ENCODE measurements at places on chromosomes 11 and 22.

DNA sequence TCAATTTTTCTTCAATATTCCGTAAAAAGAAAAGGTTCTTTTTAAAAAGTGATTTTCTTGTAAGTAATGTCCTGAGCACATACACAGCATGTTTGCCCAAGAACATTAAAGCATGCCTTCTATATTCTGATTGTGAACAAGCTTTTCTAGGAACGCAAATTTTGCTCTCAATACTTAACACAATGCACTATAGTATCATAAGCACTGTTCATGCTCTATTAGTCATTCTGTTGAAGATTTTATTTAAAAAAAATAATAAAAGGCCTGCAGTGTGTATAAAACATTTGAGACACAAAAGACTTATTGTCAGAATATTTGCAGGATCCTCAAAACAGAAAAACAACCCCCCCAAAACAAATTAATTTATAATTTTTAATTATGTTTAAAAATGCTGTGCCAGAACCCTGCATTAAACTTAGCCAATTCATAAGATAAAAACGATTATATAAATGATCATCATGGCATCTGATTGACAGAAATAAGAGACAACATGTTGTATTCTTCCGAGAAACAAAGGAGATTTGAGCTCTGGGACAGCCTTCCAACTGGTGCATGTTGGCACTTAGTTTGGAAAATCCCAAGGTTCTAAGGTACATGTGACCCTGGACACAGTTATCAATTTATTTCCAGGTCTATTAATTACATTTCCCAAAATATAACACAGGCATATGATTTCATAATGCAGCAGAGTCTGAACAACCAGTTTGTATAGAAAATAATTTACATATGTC is 13.1 kb downstream of the MTMR2 start:
- no peak for DNase-seq

DNA sequence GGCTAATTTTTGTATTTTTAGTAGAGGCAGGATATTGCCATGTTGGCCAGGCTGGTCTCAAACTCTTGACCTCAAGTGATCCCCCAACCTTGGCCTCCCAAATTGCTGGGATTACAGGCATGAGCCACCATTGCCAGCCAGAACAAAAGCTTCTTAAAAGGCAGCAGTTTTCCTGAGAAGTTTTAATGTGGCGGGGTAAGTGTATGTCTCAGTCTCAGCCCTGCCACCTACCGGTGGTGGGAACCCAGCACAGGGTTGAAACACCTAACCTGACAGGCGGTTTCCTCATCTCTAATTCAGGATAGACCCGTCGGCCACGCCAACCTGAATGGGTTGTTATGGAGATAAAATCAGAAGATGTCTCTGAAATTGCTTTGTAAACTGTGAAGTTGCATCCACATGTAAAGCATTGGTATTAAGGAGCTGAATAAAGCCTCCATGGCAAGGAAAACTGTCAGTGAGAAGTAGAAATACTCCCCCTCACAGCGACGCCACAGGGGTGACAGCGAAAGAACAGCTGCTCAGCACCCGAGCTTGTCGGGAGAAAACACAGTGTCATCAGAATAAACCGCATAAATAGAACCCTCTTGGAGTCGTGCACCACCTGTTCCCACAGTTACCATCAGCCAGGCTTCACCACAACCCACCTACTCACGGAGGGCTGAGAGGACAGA is 165.9 kb upstream of the NCAM1 start:
- no peak for DNase-seq

DNA sequence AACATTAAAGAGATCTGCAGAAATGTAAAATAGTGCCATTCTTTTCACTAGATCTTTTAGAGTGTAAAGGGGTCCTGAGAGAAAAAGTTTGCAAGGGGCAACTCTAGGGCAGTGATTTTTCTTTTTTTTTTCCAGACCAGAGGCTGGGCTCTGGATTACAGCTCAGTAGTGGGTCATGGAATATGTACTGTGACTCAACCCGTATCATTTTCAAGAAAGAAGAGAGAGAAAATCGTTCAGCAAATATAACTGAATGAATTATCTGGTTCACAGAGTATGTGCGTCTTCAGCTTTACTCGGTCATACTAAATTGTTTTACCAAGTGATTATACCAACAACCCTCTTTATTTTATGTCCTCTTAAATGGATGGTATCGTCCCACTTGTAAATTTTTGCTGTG is 3.8 kb downstream of the CEP57 start:
- DNase-seq, result no peak

- peak; percentile 87 for DNase-seq
Observed at GRCh38 chr22:43263645-43264514, 76.9 kb upstream of the TTLL12 start.

GRCh38 chr11:763073-763463 is 14.2 kb downstream of the GATD1 start:
- no peak for DNase-seq

DNA sequence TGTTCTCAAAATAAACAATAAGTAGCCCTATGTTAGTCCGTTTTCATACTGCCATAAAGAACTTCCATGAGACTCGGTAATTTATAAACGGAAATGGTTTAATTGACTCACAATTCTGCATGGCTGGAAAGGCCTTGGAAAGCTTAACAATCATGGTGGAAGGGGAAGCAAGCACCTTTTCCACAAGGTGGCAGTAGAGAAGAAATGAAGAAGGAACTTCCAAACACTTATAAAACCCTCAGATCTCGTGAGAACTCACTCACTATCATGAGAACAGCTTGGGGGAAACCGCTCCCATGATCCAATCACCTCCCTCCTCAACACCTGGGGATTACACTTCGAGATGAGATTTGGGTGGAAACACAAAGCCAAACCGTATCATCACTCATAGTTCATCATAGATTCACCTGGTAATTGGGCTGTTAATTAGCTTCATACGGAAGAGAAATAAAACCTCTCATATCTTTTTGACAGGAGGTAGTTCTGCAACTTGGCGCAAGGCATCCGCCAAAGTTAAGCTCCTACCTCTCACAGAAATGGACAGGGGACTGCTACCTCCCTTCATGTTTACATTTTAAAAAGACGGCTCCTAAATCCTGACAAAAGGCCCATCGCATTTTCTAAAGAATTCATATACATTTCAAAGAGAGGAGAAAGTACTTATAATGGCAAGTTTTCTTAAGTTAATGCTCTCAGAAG is 49.0 kb downstream of the MUC15 start:
- DNase-seq, result no peak

- no peak for DNase-seq
Observed at GRCh38 chr11:111913031-111913861, 712 bp downstream of the HSPB2 start.

GRCh38 chr11:76794371-76795289 is 11.5 kb downstream of the TSKU start:
- no peak for DNase-seq

- no peak for DNase-seq
Observed at GRCh38 chr11:57653163-57653562, 3.5 kb upstream of the YPEL4 start.

GRCh38 chr22:40076702-40077645 is 82.2 kb downstream of the FAM83F start:
- no peak for DNase-seq

Data from CD4-positive, alpha-beta T cell treated with Interleukin-6 at 100 ng/mL for 8 hours (primary cell).